ENCODE measurements at places on chromosomes 7 and 10. TPM values are rescaled to one million over a fixed set of nuclear protein-coding genes. Genes with fewer than 3 reads are reported as not detected.

DNA sequence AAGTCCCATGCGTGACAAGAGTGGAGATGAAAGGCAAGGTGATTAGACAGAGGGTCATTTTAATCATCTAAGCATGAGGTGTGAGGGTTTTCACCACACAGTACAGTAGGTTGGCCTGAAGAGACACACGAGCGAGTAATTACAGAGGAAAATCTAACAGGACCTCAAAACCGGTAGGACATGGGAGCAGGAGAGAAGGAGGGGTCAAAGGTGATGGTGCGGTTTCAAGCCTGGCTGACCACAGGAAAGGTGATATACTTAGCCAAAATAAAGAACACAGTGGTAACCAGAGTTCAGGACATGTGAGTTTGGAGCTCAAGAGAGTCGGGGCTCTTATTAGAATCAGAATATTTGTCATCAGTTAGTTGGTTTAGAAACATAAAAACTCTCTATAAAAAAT, 20.0 kb downstream of the GLI3 start:
- no peak for DNase-seq

- DNase-seq, result no peak
Measured at GRCh38 chr10:32790483-32790882, 167.5 kb downstream of the ITGB1 start.

DNA sequence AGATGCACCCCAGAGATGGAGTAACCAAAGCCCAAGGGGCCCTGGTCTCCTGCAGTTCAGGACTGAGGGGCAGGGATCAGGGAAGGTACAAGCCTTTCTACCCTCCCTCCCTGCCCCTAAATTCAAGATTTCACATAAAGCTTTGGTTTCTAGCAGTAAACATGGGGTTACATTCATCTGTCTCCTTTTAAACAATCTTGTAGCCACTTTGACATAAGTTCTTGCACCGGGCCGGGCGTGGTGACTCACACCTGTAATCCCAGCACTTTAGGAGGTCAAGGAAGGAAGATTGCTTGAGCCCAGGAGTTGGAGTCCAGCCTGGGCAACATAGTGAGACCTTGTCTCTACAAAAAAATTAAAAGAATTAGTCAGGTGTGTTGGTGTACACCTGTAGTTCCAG, 4.0 kb upstream of the ACTR3C start:
- no peak for DNase-seq

- no peak for DNase-seq
Measured at GRCh38 chr10:89306434-89307268, 4.8 kb downstream of the IFIT2 start.

GRCh38 chr10:5532307-5532605, 7.5 kb downstream of the CALML3 start:
- no peak for DNase-seq

DNA sequence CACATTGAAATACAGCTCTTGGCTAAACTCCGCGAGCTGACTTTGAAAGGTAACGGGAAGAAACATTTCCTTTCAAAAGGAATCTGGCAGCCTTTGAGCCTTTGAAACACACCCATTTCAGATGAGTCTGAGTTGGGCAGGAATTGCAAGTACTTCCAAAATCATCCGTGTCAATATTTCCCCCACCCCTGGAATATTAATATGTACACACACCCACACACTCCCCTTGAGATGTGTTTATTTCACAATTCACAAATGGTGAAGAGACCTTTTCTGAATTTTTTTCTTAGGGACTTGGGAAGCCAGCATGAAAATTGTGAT, 438.7 kb upstream of the NRP1 start:
- DNase-seq, result no peak

DNA sequence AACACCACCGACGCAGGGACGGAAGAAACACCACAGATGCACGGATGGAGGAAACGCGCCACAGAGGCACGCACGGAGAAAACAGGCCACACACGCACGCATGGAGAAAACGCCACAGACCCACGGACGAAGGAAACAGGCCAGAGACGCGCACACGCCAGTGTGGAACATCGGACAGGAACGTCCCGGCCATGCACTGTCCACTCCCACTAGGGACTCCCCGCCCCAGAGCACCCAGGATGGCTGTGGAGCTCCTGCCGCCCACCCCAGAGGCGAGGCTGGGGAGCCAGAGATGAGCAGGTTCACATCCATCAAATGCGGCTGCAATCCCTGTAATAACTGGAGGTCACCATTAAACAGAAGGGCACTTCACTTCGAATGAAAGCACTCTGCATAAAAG, 17.3 kb downstream of the DIP2C start:
- no peak for DNase-seq

The BRAF gene
- total RNA-seq, result 11.4 TPM

The PLXDC2 gene
- total RNA-seq, result not detected

All from G401 (cell line).